ENCODE measurements at places on chromosomes 2 and 18.
A peak's percentile ranks its signal among the peaks of the same experiment; 100 is the strongest.

- DNase-seq = peak; percentile 66
Observed at GRCh38 chr2:240320204-240320993, 115.1 kb upstream of the GPC1 start.

DNA sequence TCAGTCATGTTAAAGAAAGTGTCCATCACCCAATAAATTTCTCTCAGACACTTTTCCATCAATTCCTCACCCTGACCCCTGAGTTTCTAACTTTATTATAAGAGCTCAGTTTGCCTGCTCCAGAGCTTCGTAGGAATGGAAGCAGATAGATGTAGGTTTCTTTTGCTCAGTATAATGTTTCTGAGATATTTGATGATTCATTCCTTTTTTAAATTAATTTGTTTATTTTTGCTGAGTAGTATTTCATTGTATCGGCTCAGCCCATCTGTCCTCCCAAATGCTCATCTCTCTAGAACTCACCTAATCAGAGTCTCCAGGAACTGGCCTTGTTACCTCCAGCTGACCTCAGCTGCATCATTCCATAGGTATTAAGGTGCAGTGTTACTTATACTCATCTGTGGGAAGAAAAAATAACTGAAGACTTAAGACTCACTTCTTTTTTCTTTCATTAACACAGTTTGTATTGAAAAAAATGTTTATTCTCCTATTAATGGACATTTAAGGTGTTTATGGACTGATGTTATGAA is 11.9 kb upstream of the BCL2L11 start:
- no peak for DNase-seq

GRCh38 chr2:25744055-25744454 is 70.7 kb upstream of the DTNB start:
- DNase-seq = no peak

DNA sequence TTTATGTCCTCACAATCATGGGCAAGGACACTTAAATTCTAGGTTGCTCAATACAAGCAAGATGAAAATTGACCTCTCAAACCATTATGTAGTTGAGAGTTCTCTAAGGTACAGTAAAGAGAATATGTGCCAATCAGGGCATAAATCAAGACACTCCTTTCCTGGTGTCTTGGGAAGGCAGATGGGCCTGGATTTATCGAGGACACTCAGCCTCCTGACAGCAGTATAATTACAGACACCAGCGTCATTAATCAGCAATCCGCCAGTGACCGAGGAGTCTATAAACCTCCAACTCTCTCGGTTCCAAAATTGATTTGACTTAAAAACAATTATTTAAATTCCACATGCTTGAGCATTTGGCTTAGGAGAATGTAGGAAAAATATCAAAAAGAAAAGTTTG is 75.7 kb upstream of the DAPL1 start:
- no peak for DNase-seq

- DNase-seq = no peak
Observed at GRCh38 chr2:86789687-86790133, 1.0 kb downstream of the CD8A start.

GRCh38 chr2:178404368-178404767 is 46.6 kb downstream of the PRKRA start:
- no peak for DNase-seq

DNA sequence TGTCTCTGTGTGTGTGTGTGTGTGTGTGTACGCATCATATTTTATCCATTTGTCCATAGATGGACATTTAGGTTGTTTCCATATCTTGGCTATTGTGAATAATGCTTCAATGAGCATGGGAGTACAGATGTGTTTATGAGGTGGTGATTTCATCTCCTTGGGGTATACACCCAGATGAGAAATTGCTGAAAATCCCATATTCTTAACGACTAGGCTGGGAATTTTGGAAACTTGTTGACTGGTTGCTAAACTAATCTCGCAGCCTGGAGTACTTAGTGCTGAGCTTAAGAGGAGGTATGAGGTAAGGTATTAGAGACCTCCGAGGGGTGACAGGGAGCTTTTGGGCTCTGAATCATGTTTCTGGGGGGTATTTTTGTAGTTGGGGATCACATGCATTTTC is 66.0 kb upstream of the SPRED2 start:
- DNase-seq = no peak

DNA sequence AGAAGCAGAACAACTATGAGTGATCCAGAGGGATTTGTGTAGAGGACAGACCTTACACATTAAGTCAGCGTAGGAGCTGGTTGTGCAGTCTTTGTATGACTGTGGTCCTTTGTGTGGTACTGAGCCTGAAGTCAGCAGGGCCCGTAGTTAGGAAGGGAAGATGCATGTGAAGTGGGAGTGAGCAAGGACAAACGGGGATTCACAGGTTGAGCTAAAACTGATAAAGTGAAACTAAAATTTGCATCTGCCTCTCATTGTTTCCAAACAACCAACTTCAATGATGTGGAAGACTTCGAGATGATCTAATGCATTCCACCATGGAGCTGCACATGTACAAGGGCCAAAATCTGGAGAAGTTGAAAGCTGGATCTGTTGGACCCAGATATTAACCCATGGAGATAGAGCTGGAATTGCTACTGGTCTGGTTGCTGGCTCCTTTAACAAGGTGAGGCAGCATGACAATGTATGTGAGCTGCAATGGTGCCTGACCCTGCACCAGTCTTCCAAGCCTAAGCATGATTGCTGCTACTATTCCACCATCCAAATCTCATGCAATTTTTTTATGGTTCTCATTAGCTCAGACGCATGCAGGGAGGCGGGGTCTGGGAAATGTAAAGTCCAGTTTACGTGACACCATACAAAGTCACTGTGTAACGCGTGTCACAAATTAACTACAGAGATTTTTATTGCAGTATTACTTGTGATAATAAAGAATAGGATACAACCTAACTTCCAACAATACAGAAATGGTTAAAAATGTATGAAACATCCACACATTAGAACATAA is 12.1 kb upstream of the CYBRD1 start:
- DNase-seq = no peak

DNA sequence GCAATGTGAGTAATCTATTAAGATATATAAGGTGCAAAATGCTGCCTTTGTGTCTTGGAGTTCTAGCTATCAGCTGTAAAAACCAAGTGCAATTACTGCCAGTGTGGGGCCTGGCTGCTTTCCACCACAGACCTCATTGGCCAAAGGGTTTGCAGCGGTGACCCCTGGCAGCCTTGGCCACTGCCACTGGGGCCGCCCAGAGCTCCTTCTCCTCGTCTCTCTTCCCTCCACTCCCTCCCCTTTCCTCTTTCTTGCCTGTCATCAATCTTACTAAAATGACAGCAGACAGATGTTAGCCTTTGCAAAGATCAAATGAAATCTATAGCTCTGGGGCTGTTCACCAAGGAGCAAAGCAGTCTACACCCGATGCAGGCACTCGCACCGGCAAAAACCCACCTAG is 986.3 kb downstream of the BCL11A start:
- no peak for DNase-seq

DNA sequence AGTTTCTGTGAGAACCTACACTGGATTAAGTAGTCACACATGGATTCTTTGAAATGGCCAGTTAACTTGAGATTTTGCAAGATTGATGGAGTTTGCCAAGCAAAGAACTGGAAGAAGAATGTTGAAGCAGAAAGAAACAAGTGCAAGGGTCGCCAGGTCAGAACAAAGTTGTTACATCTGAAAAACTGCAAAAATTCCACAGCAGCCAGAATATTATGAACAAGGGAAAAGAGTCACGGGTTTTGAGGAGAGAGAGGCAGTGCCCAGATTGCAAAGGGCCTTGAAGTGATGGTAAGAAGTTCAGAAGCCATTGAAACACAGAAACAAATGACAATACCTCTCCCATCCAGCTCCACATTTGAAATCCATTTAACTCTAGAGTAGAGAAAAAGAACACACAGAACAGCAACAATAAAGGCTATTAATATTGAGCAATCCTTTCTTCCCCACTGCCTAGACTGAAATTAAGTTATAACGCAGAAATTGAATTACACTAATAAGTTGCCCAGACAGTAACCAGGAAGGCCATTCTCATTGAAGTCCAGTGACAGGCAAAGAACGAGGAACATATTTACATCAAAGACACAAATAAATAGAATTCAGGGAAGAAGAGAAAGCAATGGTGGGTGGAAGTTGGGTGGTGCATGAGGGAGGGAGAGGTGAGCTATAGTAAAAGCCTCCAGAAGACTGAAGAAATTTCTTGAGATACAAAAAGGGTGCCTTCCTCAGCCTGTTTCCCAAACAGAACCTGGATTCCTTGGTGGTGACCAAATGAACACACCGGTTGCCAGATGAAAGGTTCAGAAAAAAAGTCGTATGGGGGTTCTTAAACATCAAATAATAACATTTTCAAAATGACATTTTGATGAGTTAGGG is 80.6 kb downstream of the ARHGAP15 start:
- no peak for DNase-seq

GRCh38 chr2:153145470-153145978 is 333.0 kb downstream of the RPRM start:
- DNase-seq = no peak

GRCh38 chr2:144505245-144505831 is 14.6 kb downstream of the ZEB2 start:
- no peak for DNase-seq

GRCh38 chr2:85061896-85062295 is 71.3 kb upstream of the TCF7L1 start:
- DNase-seq = no peak

DNA sequence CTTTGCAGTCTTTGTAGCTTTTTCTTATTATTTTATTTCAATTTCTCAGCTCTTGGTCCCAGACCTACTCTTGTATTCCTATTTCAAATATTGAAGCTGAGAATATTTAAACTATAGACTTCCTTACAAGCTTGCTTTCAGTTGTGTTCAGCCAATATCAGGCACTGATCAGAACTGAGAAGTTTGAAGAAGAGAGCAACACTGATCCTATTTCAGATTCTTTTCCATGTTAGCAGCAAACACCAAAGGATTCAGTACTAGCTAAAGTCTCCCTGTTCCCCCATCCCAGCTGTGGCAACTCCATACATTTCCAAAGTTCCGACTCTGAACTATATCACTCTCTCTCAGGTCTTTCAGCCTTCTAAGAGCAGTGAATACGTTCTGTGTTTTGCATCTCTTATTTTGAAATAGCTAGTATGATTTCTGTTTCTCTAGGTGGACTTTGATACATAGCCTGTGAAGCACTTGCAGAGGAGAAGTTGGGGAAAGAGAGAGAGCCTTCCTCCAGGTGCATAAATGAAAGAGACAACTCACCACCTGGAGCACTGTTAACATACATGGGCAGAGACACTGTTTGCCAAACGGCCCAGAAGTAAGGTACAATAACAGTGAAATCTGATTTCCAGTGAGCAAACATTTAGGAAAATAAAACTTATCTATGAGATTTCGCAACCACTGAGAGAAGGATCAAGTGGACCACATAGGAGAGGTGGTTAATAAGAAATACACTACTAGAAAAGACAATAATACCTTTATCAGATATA is 135.0 kb upstream of the ZNF804A start:
- DNase-seq = no peak

DNA sequence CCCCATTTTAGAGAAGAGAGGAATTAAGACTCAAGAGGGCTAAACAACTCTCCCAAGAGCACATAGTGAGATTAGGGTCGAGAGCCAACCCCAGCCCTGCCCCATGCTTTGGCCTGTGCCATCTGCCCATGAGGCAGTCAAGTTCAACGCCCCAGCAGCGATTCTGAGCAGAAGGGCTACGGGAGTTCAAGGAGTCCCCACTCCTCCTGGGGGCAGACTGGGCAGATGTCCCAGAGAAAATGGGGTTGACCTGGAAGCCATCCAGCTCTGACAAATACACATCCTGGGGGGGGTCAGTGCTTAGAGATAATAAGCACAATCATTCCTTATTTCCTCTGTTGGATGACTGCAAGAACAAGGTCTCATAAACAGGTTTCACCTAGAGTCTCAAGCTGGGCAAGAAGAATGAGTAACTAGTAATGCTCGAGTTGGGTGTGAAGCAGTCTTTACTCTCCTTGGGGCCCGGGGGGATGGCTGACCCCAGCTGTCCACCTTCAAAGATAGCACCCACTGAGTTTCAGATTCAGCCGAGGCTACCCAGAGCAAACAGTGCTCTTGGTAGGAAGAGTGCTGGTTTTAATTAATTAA is 716.4 kb downstream of the RNF144A start:
- no peak for DNase-seq

- no peak for DNase-seq
Observed at GRCh38 chr18:50008306-50008705, 186.6 kb downstream of the MYO5B start.

DNA sequence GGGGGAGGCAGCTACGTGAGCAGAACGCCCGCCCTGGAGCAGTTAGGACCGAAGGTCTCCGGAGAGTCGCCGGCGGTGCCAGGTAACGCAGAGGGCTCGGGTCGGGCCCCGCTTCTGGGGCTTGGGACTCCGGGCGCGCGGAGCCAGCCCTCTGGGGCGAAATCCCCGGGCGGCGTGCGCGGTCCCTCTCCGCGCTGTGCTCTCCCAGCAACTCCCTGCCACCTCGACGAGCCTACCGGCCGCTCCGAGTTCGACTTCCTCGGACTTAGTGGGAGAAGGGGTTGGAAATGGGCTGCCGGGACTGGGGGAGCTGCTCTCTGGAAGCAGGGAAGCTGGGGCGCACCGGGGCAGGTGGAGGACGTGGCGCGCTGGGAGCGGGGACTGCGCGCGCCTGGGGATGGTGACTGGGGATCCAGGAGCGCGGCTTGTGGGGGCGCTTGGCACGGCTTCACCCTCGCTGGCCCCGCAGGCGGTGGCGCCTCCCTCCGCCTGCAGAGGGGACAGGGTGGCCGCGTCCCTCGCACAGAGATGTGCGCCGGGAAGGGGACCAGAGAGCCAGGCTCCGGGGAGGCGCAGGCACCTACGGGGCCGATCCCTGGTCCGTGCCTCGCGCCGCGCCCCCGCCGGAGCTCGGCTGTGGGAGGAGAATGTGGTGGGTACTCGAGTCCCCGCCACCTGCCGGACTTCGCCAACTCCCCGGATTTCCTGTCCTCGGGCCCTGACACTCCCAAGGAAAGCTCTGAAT is 688 bp downstream of the CDH20 start:
- peak; percentile 65 for DNase-seq

DNA sequence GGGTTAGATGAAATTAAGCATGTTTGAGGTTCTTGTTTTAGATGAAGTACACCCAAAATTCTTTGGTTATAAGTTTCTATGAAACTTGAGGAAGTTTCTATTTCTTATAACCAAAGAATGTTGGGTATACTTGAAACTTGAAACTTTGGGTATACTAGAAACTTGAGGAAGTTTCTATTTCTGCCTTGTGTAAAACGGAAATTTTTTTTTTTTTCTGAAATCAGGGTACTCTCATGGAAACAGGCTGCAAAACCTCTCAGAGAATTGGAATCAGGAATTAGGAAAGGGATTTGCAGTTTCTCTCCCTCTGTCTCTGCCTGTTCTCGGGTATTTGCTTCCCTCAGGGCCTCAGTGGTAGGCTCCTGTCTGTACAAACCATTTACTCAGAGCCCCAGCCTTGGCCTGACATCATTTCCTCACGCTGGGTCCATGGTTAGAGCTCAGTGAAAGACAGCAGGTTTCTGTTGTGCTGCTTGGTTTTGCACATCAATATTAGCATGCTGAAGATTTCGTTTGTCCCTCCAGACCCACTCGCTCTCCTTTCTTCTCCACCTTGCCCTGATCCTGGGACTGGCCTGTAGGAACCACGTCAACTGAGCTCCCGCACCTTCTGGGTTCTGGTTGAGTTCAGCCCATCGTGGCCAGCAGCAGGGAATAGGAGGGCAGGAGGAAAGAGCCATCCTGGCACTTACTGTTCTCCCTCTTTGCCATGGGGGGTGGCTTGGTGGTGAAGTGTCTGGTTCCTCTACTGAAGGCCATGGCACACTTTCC is 106.4 kb downstream of the POLR1A start:
- no peak for DNase-seq
